ENCODE measurements at places on chromosomes 5 and 9.
A peak's percentile ranks its signal among the peaks of the same experiment; 100 is the strongest.

GRCh38 chr9:69740872-69741505, 18.8 kb downstream of the PTAR1 start:
- no peak for DNase-seq

GRCh38 chr5:74020503-74020902, 394.5 kb downstream of the ARHGEF28 start:
- no peak for DNase-seq

DNA sequence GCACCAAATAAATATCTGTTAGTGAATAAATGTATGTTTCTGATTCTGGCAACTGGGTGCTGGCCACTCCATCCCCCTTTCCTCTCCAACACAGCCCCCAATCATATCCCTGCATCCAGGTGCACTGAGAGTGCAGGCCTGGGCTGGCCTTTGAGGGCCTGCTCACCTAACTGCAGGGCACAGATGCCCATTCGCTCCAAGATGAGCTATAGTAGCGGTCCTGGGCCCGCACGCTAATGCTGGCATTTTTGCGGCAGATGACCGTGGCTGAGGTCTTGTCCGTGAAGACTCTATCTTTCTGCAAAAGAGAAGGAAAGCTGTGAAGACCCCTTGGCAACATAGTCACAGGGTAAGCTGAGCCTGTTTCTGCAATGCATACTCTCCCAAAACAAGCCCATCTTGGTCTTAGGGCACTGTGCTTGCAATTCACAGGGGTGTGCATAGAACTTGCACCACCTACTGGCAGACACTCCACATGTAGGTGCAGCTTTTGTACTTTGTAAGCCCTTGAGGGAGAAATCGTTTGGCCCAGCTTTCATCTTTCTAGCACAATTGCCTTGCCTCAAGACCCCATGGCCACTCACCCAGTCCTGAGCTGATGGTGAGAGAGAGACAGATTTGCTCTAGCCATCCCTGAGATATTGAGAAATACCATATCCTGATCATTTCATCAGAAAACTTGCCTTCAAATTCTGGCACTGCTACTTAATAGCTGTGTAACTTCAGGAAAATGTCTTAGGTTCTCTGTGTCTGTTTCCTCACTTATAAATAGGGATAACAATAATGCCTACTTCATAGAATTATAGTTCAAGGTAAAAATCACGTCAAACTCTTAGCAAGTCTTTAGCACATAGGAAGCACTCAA, 13.5 kb downstream of the IL12B start:
- DNase-seq = no peak

DNA sequence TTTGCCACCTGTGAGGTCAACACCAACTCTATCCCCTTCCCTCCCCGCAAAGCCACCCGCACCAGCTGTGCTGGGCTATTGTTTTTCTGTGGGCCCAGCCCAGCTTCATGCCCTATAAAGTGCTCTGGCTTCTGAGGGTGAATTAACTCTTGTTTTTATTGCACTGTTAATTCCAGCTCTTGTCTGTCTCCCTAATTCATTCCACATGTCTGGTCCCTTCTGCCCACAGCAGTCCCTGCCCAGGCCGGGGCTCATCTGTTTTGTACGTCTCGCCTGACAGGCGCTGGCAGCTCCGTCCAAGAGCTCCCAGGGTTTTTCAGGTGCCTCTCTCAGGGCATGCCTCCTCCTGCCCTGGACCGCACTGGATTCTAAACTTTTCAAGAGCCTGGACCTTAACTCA, 118.9 kb downstream of the PDZD2 start:
- no peak for DNase-seq

- no peak for DNase-seq
These were observed 57.9 kb downstream of the C5orf15 start for GRCh38 chr5:133910571-133910970.

- no peak for DNase-seq
These were observed 168.1 kb downstream of the FGF1 start for GRCh38 chr5:142517840-142518239.

DNA sequence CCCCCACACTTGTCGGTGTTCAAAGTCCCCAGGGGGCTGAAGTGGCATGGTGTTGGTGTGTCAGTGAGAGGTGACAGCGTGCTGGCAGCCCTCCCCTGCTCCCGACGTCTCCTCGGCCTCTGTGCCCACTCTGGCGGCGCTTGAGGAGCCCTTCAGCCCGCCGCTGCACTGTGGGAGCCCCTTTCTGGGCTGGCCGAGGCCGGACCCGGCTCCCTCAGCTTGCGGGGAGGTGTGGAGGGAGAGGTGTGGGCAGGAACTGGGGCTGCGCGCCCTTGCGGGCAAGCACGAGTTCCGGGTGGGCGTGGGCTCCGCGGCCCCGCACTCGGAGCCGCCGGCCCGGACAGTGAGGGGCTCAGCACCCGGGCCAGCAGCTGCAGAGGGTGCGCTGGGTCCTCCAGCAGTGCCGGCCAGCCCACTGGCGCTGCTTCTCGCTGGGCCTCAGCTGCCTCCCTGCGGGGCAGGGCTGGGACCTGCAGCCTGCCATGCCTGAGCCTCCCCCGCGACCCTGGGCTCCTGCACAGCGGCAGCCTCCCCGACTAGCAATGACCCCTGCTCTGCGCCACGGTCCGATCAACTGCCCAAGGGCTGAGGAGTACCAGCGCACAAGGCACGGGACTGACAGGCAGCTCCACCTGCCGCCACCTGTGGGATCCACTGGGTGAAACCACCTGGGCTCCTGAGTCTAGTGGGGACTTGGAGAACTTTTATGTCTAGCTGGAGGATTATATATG, 224.1 kb upstream of the RIOK2 start:
- DNase-seq = no peak

DNA sequence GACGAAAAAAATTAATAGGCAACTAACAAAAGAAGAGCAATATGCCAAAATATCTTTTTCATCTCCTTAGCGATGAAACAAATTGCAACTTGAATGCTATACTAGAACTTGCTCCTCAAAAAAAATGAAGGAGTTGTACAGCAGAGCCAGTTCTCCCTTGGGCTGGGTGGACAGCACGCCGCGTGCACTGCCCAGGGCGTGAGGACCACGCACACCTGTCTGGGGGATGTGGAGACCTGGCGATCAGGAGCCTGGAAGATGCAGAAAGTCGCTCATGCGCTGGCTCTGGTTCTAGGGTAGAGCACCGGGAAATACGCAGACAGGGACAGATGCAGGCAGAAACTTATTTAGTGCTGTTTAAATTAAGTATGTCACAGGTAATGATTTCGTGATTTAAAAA, 342.0 kb upstream of the IRX4 start:
- no peak for DNase-seq

DNA sequence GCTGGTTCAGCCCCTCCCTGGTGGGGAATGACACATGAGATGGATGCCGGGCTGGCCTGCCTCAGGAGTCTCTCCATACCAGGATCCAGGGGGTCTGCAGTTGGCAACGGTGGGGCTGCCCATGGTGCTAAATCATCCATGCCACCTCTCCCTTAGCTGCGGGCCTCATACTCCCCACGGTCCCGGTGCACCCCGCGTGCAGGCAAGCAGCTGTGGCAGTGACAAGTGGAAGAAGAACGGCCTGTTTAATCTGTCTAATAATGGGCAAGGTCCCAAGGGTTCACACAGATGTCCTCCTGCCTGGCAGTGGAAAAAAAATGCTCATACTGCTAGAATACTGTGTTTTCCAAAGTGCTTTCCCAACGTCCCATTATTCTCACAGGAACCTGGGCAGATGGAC, 196.9 kb upstream of the PANK3 start:
- DNase-seq = no peak

DNA sequence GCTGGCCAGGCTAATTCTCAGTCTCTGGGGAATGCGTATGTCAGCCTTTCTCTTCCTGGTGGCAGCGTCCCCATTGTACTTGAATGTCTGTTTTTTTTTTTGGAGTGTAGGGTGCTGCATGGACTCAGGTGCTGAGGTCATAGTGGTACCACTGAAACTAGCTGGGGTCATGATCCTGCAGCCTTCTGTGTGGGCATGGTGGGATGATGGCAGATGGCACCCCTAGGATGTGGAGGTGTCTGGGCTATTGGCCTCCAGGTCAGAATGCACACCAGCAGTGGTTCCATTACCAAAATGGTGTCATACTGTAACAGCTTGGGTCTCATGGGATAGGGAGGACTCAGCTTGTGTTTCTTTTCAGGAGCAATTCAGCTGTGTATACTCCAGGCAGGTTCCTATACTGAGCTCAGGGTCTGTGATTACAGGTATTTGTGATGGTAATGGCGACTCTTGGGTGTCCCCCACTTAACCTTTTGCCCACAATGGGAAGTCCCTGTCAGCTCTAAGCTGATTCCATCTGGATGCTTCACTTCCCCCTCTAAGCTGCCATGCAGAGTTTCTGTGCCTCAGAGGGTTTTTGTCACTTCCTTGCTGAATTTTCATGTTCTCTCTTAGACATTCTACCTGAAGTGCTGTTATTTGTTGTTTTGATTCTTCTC, 17.9 kb downstream of the HSD17B4 start:
- DNase-seq = no peak

DNA sequence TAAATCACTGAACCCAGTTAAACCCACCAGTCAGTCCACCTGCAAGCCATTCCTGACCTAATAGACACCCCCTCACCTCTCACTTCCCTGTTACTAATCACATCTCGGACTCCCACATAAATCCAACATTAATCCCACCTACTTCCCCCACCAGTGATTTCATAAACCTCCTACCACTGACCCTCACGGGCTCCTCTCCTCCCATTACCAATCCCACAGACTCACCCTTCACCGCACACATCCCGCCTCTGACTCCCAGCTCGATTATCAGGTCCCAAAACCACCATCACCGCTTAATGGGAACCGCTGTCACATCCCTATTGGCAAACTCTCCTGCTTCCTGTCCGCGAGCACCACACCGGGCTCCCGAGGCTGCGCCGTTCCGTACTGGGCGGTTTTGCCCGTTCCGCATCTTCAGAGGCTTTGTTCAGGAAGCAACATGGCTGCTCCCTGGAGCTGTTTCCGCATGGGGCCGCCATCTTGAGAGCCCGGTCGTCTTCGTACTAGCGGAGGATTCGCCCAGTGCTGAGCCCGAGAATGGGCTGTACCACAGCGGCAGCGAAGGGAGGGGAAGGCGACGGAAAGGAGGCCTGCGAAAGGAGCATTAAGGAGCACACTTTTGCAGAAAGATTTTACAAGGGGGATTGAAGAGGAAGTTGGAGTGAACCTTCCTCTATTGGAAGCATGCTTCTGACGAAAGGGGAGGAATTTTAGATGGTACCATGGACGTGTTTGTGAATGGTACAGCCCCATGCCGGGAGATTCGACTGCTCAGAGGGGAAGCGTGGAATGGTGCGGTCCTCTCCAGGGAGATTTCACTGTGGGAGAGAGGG, at the start of gene ZNF300:
Gene ZNF300 (minus strand): TSS at position 502 of the 833 bp plus-strand sequence. CDS start 1,825 bp downstream, outside the sequence.
- peak; percentile 31 for DNase-seq

GRCh38 chr5:53482717-53483638, 2.5 kb downstream of the FST start:
- DNase-seq = no peak
